CD4-positive, alpha-beta T cell treated with Interleukin-2 at 100 ng/mL for 4 hours (primary cell): ENCODE measurements at places on chromosomes 6 and 20.

DNA sequence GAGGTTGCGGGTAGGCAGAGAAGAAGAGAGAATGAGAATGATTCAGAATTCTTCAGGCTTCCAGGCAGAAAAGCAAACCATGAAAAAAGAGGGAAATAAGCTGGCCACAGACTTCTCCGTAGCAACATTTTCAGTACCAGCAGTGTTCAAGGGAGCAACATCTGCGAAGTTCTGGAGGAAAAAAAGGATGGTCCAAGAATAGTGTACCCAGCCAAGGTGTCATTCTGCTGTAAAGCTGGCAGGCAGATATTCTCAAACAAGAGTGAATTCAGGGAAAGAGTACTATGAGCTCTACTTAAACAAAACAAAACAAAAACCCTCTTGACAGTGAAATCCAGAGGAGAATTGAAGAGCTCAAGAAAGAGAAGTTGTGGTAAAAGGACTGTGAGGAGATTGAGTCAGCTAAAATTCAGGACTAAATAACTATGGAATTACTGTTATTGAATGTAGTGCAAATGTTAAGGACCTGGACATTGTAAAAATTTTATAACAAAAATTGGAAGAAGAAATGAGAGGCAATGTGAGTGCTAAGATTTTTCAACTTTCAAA is 86.5 kb downstream of the ATRN start:
- no peak for DNase-seq

DNA sequence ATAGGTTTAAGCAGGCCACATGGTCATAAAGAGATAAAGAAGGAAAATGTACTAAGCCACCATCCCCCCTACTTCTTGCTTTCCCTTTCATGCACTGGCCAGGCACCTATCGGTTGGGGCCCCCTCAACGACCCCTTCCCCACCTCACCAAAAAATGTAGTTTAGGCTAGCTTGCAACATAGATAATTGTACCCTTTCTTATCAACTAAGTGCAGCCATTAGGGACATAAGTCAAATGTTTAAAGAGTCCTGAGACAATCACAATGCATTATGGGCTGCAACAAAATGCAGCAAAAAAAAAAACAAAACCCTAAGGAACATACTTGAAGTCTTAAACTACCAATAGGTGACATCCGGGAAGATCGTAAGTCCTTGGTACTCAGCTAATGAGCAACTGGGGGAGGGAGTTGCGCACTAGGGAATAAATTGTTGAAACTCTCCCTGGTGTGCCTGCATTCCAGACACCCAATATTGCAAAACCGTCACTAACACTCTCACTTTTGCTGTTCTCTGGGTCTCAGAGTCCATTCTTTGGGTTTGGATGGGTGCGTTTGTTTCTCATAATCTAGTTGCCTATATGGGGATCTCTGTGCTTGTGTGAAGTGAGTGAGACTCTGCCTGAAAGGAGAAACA is 12.4 kb upstream of the HLA-G start:
- no peak for DNase-seq

GRCh38 chr6:116476002-116476678 is 15.0 kb downstream of the CALHM6 start:
- DNase-seq = no peak

DNA sequence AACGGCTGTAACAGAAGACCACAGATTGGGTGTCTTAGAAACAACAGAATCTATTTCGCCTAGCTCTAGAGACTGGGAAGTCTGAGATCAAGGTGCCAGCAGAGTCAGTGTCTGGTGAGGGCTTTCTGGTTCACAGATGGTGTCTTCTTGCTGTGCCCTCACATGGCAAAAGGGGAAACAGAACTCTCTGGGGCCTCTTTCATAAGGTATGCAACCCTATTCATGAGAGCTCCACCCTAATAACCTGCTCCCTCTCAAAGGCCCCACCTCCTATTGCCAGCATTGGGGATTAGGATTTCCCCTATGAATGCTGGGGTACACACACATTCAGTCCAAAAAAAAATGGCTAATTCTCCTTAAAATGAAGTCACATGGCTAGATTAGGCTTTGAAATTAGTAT is 10.0 kb downstream of the TXNDC5 start:
- no peak for DNase-seq

DNA sequence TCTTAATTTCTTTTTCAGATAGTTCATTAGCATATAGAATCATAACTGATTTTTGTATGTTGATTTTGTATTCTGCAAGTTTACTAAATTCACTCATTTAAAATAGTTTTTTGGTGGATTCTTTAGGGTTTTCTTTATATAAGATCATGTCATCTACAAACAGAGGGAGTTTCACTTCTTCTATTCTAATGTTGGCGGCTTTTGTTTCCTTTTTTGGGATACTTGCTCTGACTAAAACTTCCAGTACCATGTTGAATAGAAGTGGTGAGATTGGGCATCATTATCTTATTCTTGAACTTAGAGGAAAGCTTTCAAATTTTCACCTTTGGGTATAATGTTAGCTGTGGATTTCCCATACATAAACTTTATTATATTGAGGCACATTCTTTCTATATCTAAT is 296.9 kb downstream of the BCKDHB start:
- no peak for DNase-seq

DNA sequence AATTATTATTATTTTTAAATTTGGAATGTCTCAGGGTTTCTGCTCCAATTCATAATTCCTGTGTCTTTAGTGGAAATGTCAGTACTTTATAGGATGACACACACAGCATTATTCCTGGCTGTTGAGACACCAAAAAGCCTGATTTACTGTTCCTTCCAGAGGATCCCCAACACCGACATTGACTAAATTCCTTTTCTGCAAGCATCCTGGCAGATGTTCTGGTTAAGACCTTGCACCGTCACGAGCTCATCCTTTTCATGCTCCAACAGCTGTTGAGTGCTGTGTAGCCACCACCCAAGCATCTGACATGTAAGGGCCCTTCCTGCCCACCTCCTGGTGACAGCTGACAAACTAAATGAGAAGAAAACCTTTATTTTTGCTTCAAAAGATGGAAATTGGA is 284.3 kb upstream of the SULF2 start:
- DNase-seq = no peak

GRCh38 chr6:84774985-84775284 is 10.5 kb upstream of the TBX18 start:
- DNase-seq = no peak

DNA sequence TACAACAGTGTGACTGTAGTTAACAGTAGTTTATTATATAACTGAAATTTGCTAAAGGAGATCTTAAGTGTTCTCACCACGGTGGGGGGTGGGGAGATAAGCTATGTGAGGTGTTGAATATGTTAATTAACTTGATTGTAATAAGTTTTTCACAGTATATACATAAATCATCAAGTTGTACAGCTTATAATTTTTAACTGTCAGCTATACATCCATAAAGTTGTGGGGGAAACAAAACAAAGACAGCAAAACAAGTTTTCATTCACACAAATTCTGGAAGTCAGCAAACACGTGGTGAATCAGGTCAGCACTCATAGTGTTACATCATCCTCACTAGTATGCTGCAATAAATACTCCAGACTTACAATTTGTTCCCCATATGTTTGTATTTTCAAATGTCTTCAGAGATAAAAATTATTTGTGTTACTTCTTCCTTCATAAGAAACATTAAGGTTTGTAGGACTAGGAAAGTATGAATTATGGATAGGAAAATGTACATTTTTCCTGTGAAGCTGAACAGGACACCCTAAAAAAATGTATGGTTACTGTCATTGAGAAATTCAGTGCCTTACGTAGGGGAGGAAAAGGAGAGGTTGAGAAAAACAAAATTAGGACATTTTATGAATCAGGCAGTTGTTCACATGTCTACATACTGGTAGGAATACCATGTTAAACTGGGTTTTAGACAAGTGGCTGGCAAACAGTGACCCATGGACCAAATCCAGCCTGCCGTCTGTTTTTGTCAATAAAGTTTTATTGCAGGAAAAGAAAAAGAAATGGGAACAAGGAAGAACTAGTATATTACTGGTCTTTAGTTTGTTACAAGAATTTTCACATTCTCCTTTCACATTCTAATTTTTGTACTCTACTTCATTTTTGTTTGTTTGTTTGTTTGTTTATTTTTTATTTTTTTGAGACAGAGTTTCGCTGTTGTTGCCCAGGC is 6.0 kb downstream of the SUMO4 start:
- no peak for DNase-seq

GRCh38 chr6:104409913-104410312 is 449.8 kb downstream of the HACE1 start:
- DNase-seq = no peak

DNA sequence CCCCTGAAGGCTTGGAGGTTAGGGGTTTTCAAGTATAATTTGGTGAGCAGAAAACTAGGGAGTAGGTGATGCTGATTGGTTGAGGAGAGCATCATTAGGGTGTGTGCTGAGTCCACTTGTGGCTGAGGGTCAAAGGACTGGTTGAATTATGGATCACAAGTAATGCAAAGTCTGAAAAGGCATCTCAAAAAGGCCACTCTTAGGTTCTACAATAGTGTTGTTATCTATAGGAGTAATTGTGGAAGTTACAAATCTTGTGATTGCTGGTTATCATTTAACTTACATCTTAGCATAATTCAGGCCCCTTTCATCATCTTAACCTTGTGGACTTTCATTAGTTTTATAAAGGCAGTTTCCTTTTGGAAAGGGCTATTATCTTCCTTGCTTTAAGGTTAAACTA is 60.8 kb downstream of the UBR2 start:
- no peak for DNase-seq

DNA sequence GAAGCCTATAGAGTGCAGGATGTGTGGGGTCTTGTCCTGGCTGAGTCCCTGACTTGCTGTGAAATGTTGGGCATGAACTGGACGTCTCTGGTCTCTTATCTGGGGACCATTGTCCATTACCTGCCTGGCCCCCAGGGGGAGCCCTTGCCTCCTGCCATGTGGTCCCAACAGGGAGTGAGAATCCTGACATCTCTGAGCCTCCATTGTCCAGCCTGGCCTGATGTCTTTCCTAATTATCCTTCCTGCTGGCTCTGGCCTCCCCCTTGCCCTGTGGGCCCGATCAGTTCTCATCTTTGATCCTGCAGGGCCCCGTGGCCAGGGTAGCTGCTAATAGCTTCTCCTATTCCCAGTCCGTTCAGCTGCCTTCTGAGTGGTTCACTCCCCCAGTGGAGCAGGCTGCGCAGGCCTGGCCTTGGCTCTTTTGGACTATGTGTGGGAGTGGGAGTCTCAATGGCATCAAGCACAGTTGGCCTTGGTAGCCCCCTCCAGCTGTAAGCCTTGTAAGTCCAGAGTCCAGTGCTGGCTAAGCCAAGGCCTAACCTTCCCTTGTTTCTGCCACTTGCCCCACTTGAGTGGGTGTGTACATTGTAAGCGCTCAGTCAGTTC is 77.9 kb upstream of the RALY start:
- DNase-seq = peak; percentile 59

- DNase-seq = no peak
Observed at GRCh38 chr20:50259705-50260478, 69.3 kb downstream of the CEBPB start.

DNA sequence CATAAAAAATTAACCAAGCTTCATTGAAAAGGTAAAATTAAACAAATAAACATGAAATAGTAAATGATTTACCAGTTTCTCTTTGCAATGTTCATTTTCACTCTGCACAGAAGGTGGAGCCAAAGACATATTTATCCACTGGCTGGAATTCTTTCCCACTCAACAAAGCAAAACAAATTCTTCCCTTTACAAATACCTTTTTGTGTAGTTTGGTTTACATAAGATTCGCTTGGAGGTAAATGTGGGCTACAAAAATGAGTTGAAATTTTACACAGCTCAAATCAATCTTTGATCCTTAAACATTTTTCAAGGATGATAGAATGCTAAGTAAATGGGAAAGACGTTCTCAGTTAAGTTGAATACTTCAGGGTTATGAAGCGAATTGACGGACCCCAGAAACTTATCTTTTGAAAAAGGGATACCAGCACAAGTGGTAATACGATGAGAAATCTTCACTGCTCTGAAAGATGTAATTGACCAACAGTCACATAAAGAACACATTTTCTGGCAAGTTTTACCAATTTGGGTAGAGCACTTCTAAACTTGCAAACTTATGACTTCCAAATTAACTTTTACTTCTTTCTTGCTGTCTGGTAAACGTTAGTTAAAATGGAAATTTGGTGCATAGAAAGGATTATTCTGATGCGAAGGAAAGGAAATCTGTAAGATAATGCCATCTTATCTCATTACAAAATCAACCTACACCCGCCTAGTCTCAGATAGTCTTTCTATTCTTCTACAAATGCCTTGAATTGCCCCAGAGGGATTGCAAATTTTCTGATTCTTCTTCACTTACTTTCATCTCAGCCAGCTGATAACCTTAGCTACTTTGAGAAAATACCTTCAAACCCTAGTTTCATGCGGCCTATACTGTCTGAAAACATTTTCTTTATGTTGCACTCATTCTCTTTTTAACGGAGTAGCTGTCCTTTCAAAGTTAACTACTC is 4.7 kb upstream of the GJA1 start:
- no peak for DNase-seq

- DNase-seq = no peak
Observed at GRCh38 chr20:53672484-53673129, 79.0 kb upstream of the ZNF217 start.

DNA sequence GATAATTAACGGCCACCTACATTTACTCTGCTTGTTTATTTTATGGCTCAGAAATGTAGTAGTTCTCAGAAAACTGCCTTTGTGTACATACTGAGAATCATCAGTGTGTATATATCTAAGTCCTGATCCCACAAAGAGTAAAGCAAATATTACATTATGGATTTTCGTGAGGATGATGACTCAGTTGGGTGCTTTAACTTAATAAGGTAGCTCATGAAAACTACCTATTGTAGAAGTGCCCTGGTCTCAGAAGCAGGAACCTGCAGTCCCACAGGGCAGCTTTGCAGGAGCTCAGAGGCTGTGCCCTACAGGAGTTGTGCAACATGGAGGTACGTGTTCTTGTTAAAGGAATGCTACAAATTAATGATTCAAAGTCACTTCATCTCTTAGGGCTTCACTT is 108.2 kb downstream of the PLG start:
- no peak for DNase-seq

- DNase-seq = no peak
Observed at GRCh38 chr6:154429711-154430110, 73.1 kb upstream of the IPCEF1 start.

DNA sequence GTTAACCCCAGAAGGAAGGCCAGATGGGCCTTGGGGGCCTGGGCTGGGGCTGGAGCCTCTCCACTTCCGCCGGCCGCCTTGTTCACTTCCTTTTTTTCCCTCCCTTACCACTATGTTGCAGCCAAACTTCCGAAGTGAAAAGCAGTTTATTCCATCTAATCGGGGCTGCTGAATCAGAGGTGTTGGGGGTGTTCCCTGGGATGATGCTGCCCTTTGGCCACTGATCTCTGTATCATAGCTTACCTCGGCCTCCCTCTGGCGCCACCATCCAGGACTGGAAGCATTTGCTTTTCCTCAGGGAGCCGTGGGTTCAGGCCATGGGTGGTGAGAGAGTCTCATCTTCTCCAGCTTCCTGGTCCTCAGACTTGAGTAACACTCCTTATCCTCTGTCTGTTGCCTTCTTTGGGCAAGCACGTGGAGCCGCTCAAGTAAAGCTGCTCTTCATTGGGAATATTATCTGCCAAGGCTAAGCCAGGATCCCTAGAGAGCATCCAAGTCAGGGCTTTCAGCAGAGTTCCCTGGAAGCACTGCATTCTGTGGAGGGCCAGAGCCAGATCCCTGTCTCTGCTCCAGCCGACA is 39.6 kb downstream of the SLX4IP start:
- DNase-seq = no peak
